Renal cortex interstitium (tissue), 15 donors: ENCODE measurements at places on chromosomes 4 and X.

DNA sequence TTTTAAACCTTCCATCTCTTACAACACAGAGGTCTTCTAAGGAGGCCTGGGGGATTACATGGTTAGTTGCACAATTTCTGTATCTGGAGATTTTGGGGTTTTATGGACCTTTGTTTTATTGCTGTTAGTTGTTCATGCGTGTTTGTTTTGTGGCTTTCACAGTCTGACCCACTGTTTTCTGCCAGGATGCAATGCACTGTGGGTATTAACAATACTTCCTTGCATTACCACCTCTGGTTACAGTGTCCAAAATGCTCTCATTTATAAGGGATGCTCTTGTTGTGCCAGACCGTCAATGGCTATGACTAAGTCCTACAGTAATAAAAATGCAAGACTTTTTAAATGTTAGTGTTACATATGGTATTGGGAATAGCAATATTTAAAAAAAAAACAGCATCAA lies 730.2 kb downstream of the KCTD8 start:
- no peak for DNase-seq

DNA sequence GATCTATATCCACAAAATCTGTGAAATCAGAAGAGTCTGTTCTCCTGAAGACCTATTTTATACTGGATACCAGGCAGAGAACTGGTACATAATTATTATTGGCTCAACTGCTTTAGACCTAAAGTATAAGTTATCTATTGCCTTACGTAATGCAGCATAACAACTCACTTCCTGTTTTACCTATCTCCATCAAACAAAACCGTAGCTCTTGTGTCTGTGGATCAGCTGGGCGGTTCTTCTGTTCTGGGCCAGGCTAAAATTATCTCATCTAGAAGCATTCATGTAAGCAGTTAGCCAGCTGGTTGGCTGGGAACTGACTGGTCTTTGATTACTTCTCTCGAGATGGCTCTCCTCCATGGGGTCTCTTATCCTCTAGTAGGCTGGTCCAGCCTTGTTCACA lies 57.8 kb downstream of the PPP1R2C start:
- DNase-seq: no peak

DNA sequence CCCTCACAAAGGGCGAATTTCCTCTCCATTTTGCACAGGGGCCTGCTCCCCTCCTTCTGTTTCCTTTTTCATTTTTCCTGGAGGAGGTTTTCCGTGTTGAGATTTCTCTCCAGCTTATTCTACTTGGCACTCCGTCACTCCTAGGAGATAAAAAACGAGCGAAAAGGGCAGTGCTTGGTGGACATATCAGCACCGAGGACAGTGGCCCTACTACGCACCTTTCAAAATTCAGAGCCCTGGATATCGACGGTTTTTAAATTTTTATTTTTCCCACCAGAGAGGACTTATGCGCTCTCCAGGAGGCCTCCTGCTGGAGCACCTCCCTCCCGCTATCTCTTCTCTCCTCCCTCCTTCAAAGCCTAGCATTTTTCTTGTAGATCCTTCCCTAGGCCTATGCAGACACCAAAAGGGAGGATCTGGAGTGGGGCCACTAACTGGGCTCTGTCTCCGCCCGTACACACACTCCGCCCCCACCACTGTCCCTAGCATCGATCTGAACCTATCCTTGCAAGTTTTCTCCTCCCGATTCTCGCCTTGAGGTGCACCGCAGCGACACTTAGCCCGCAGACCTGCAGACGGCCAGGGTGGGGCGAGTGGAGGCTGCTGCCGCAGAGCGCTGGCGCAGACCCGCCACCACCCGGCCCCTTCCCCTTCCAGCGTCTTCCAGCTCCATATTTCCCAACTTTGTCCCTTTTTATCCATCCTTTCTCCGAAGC lies 8.5 kb upstream of the TCEAL9 start:
- no peak for DNase-seq

- DNase-seq: no peak
Observed at GRCh38 chr4:105248613-105249012, 101.9 kb downstream of the TET2 start.
